ENCODE measurements at places on chromosomes 11 and 22.

- peak; percentile 33 for DNase-seq
- H3K27me3 ChIP-seq: peaks cover 28% of the 10 kb centered on the region
- H3K36me3 ChIP-seq: no peaks in the 10 kb centered on the region
- peaks cover 34% of the 10 kb centered on the region for H3K4me1 ChIP-seq
- H3K4me3 ChIP-seq: no peak overlapping the region
Observed at GRCh38 chr11:130718120-130718519, 198.2 kb downstream of the SNX19 start.

GRCh38 chr11:33863418-33864172, 28.3 kb downstream of the LMO2 start:
- H3K4me3 ChIP-seq: no peak overlapping the region
- H3K4me1 ChIP-seq: peaks cover 73% of the 10 kb centered on the region
- H3K27me3 ChIP-seq: peaks cover 3% of the 10 kb centered on the region
- no peaks in the 10 kb centered on the region for H3K36me3 ChIP-seq
- no peak for DNase-seq
- H3K27ac ChIP-seq: no peak overlapping the region

GRCh38 chr11:44014968-44015623, 32.7 kb upstream of the ACCSL start:
- no peak overlapping the region for H3K4me3 ChIP-seq
- H3K4me1 ChIP-seq: peaks cover 6% of the 10 kb centered on the region
- no peak overlapping the region for H3K27ac ChIP-seq
- no peak for DNase-seq
- H3K36me3 ChIP-seq: no peaks in the 10 kb centered on the region

- H3K27me3 ChIP-seq: no peaks in the 10 kb centered on the region
- no peaks in the 10 kb centered on the region for H3K36me3 ChIP-seq
- no peak for DNase-seq
- no peaks in the 10 kb centered on the region for H3K4me1 ChIP-seq
- H3K4me3 ChIP-seq: no peak overlapping the region
Observed at GRCh38 chr11:91158297-91158696, 935.4 kb upstream of the CHORDC1 start.

DNA sequence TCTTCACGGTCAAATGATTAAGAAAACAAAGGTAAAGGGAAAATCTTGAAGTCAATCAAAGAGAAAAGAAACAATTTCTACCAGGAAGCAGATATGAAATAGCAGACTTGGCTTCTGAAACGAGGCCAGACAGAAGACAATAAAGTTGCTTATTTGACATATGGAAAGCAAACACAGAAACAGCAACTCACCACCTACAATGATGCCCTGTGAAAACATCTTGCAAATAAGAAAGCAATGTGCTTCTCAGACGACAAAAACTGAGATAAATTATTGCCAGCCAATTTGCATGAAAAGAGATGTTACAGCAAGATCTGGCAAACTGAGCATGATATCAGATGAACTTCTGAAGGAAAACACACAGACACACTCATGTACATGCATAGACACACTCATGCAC, 45.9 kb upstream of the CTSC start:
- peaks cover 19% of the 10 kb centered on the region for H3K4me1 ChIP-seq
- peaks cover 3% of the 10 kb centered on the region for H3K27me3 ChIP-seq
- no peaks in the 10 kb centered on the region for H3K36me3 ChIP-seq
- H3K27ac ChIP-seq: no peak overlapping the region
- no peak overlapping the region for H3K4me3 ChIP-seq
- DNase-seq: no peak

DNA sequence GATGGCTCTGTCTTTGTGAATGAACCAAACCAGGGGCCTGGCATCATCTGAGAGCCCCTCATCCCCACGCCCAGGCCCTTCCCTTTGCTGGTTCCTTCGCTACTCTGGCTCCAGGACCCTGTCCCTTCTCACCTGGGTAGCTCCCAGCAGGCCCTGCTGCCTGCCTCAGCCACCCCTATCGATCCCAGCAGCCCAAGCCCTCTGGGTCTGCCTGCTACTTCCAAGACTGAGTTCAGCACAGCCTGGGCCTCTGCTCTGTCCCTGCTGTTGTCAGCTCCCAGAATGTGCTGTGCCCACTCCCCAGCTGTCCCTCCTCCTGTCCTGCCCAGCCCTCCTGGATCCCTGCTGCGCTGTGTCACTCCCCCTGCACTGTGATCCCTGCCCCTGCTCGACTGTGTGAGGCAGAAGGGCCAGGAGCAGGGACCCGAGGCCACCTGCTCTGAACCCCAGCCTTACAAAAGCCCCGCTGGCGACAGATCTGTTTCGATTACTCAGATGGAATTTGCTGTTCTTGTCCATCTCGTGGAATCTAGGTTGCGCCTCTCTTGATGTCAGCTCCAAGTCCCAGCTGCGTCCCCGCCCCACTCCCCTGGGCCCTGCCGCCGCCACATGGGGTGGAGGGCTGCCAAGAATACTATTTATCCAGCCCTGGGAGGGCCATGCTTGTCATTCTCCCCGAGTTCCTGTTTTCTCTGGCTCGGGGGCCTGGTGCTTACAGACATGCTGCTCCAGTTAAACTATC, 13.0 kb downstream of the MRPL21 start:
- no peak for DNase-seq
- peak overlapping the region; percentile 89 for H3K27ac ChIP-seq
- H3K36me3 ChIP-seq: peaks cover 35% of the 10 kb centered on the region

GRCh38 chr22:21443057-21443734, 24.0 kb upstream of the TMEM191C start:
- no peaks in the 10 kb centered on the region for H3K27me3 ChIP-seq
- peak overlapping the region; percentile 94 for H3K27ac ChIP-seq
- DNase-seq: no peak
- H3K36me3 ChIP-seq: peaks cover 10% of the 10 kb centered on the region
- no peak overlapping the region for H3K4me3 ChIP-seq
- H3K4me1 ChIP-seq: peaks cover 8% of the 10 kb centered on the region

DNA sequence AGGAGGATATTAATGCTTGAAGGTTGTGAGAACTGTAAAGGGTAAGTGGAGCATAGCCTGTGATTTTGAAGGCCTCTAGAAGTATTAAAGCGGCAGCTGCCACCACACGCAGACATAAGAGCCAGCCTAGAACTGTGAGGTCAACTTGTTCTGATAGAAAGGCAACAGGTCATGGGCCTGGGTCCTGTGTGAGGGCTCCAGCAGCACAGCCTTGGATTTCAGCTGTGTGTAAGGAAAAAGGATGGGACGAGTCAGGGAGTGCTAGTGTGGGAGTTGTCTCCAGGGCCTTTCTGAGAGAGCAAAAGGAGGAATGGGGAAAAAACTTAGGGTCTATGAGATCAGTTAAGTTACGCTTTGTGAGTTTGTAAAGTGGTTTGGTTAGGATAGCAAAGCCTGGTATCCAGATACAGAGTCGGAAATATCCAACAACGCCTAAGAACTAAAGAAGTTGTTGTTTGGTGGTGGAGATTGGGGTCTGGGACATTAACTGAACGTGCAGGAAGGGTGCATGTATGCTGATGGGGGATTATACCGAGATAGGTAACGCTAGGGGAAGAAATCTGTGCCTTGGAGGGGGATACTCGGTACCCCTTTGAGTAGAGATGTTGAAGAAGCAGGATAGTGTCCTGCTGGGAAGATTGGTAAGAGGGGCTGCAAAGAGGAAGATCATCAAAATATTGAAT, 17.4 kb upstream of the ANO1 start:
- H3K27ac ChIP-seq: no peak overlapping the region
- no peak for DNase-seq
- H3K36me3 ChIP-seq: no peaks in the 10 kb centered on the region
- no peak overlapping the region for H3K4me3 ChIP-seq
- peaks cover 21% of the 10 kb centered on the region for H3K4me1 ChIP-seq

GRCh38 chr11:103453126-103453525, 343.9 kb downstream of the DYNC2H1 start:
- H3K27ac ChIP-seq: no peak overlapping the region
- H3K4me1 ChIP-seq: no peaks in the 10 kb centered on the region
- H3K27me3 ChIP-seq: no peaks in the 10 kb centered on the region

DNA sequence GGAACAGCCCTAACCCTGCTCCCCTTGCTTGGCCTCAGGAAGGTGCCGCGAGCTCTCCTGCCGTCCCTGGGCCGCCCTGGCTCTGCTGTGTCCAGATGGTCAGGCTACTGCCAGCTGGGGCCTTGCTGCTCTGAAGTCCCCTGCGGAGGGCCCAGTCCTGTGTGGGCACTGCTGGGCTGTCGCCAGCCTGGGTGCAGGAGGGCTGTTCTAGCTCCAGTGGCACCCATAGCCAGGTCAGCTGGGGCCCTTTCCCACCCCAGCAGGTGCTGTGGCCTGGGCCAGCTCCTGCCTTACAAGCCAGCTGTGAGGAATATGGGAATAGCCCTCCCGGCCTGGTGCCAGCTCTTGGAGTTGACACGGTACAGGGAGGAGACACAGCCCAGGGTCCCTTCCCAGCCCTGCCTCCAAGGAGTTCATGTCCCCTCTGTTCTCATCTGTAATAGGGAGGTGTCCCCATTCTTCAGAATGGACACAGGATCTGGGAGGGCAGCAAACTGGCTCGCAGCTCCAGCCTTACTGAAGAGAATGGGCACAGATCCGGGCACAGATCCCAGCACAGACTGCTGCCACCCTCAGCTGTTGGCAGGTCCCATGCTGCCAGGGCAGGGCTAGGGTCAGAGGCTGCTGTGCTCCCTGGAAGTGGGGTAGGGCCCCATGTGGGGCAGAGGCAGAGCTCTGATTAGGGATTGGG, 3.9 kb downstream of the DERL3 start:
- H3K4me1 ChIP-seq: peaks cover 37% of the 10 kb centered on the region
- H3K36me3 ChIP-seq: peaks cover 20% of the 10 kb centered on the region
- no peak overlapping the region for H3K4me3 ChIP-seq
- DNase-seq: no peak
- peak overlapping the region; percentile 70 for H3K27ac ChIP-seq
- H3K27me3 ChIP-seq: peaks cover 8% of the 10 kb centered on the region

GRCh38 chr11:33687733-33688479, 12.7 kb downstream of the C11orf91 start:
- peaks cover 16% of the 10 kb centered on the region for H3K27me3 ChIP-seq
- no peak overlapping the region for H3K27ac ChIP-seq
- H3K4me1 ChIP-seq: peaks cover 30% of the 10 kb centered on the region
- no peaks in the 10 kb centered on the region for H3K36me3 ChIP-seq
- peak; percentile 66 for DNase-seq
- H3K4me3 ChIP-seq: no peak overlapping the region

DNA sequence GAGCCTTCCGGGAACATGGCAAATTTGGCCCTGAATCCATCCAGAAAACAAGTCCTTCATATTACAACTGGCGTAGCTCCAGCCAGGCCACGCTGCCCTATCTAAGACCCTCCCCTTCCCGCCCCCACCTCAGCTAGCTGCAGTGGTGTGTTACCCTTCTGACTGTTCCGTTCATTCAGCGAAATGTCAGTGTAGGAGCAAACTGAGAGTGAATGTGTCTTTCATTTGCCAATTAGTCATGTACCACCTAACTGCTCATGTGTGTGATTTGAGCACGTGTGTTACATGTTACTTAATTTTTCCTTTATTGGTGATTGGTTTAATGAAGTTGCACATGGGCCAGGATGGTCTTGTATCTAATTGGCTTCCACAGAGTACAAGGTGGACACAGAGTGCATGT, 34.8 kb upstream of the POU2AF1 start:
- no peak overlapping the region for H3K27ac ChIP-seq
- peaks cover 45% of the 10 kb centered on the region for H3K4me1 ChIP-seq
- DNase-seq: no peak
- H3K36me3 ChIP-seq: no peaks in the 10 kb centered on the region
- peaks cover 14% of the 10 kb centered on the region for H3K27me3 ChIP-seq

- H3K4me3 ChIP-seq: no peak overlapping the region
- peaks cover 35% of the 10 kb centered on the region for H3K4me1 ChIP-seq
- H3K36me3 ChIP-seq: peaks cover 22% of the 10 kb centered on the region
- no peaks in the 10 kb centered on the region for H3K27me3 ChIP-seq
- H3K27ac ChIP-seq: peak overlapping the region; percentile 69
Observed at GRCh38 chr22:29041408-29041807, 20.2 kb downstream of the C22orf31 start.

DNA sequence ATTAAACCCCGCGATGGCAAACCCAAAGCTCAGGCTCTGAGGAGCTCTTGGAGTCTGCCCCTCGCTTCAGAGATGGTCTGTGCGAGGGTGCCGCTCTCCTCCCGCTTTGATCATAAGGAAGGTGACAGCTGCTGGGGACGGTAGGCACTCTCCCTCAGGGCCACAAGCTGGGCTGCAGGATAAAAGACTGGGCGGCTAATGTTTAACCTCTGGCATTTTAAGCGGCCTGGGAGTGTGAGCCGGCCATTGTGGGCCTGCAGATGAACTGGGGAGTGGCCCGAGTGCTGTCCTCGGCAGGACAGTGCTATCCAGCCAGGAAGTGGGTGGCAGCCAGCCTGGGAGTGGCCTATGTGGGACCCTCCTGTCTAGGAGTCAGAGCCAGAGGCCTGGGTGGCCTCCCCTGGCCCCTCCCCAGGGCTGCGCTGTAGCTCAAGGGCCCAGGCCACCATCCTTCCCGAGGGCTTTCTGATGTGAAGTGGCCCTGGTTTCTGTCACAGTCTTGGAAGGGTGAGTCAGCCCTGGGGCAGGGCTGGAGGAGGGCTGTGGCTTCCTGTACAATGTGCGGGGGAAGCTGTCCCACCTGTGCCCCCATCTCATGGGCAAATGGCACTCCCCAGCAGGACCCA, 58.7 kb upstream of the PRODH start:
- peak; percentile 38 for DNase-seq
- H3K36me3 ChIP-seq: no peaks in the 10 kb centered on the region
- no peak overlapping the region for H3K27ac ChIP-seq
- H3K27me3 ChIP-seq: peaks cover 38% of the 10 kb centered on the region
- H3K4me3 ChIP-seq: no peak overlapping the region
- peaks cover 22% of the 10 kb centered on the region for H3K4me1 ChIP-seq
